ENCODE measurements at places on chromosomes 13 and 19. TPM values are rescaled to one million over a fixed set of nuclear protein-coding genes. Genes with fewer than 3 reads are reported as not detected.

LGALS14 gene
- not detected for total RNA-seq

DNA sequence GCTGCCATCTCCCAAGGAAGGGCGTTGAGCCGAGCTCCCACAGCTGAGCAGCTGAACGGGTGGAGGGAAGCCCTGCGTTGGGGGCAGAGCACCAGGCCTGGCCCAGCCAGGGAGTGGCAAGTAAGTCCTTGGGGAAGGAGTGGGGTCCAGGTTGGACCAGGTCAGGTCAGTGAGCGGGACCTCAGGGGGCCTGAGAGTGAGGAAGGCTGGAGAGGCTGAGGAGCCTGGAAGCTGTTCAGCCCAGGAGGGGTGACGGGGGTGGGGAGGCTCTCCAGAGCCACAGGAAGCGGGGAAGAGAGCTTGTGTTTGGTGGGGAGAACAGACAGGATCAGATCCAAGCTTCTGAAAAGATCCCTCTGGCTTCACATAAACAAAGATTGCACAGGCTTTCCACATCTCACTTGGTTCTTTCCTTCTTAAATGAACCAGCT lies 55.4 kb upstream of the ATP12A start:
- DNase-seq = peak; percentile 23

- no peak for DNase-seq
Observed at GRCh38 chr19:3162418-3163229, 15.9 kb upstream of the S1PR4 start.

DNA sequence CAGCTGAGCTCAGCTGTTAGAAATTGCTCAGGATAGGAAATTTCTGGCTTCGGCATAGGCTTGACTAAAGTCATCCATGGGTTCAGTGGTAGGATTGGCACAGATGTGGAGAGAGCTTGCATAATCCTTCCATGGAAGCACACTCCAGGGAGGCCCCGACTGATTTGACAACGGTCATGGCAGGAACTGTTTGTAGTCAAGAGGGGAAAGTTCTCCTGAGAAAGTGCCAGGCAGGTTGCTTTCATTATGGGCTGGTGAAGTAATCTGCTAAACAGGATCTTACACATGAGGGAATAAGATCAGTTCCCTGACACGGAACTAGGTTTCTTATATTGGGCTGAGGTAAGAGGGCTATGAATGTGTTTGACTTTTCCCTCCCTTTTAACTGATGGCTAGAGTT lies 120.1 kb downstream of the RGCC start:
- DNase-seq = peak; percentile 45

PDX1 gene
- not detected for total RNA-seq

PEAK3 gene
- 0.26 TPM for total RNA-seq

All from uterus (tissue), 4 donors.